ENCODE measurements at places on chromosomes 2 and 18. TPM values are rescaled to one million over a fixed set of nuclear protein-coding genes. Genes with fewer than 3 reads are reported as not detected.

CNGA3 gene
- total RNA-seq: not detected

C2orf80 gene
- total RNA-seq: not detected

GNAL gene
- total RNA-seq: 6.0 TPM

PCARE gene
- total RNA-seq: not detected

DYNAP gene
- not detected for total RNA-seq

CPS1 gene
- 13.2 TPM for total RNA-seq

RFTN2 gene
- not detected for total RNA-seq

DQX1 gene
- total RNA-seq: 0.10 TPM

RASGRP3 gene
- 1.1 TPM for total RNA-seq

CIB4 gene
- 0.38 TPM for total RNA-seq
